ENCODE measurements at places on chromosomes 12 and 14.

DNA sequence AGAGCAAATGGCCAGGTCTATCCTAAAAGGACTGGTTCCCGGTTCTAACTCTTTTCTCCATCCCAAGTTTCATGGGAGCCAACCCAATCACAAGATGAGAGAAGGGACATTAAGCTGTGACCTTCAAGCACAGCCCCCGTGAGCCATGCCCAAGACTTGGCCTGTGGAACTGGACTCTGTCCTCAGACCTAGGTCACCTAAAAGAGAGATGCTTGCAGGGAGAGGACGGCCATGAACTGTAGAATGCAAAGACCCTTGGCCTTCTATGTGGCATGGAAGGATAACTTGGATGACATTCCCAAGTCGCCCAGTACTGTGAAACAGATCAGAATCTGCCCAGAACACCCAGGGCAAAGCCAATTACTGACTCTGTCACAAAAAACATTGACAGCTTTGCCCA, 263.5 kb downstream of the DPF3 start:
- DNase-seq: no peak

- DNase-seq: no peak
These were observed 617.6 kb downstream of the LRFN5 start for GRCh38 chr14:42224053-42224888.

DNA sequence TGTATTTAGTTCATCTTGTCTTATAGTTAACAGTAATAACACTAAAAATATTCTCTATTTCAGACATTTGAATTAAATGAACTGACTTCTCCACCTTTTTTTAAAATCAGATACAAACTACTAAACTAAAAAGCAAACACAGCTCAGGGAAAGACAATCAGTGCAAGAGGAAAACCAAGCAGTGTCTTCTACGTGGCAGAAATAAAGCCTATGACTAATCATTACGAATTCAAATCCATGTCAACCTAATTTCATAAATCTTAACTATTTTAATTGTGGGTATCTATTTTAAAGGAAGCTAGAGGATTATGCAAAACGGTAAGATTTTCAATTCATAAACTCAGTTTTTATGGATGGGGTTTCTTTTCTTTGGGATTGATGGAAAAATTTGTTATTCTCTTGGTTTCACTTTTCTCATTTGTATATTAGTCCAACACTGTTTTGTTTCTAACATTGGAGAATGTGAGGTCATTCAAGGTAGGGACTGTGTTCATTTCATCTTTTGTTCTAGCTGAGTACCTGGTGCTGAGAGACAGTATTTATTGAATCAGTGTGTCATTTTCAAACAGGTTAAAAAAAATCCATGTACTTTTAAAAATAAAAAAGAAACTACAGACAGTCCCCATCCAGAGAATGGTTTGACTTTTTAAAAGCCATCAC, 12.8 kb upstream of the PALS1 start:
- no peak for DNase-seq

- DNase-seq: peak; percentile 74
These were observed 1.3 kb downstream of the ESYT1 start for GRCh38 chr12:56129206-56129941.

DNA sequence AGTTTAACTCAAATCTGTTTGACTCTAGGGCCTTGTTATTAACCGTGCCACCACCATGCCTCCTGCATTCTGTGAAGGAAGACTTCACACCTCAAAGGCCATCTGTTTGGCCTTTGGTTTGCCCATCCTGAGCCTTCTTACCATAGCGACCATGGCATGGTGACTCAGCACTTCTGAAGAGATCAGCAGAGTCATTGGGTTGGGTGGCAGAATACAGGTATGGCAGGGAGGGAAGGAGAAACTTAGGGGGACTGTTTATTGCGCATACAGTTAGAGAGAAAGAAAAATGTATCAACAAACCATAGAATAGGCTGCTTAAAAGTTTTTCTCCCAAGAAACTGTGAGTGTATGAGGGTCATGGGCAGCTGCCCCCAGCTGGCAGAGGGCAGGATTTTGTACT, 49.2 kb downstream of the DAD1 start:
- DNase-seq: no peak

DNA sequence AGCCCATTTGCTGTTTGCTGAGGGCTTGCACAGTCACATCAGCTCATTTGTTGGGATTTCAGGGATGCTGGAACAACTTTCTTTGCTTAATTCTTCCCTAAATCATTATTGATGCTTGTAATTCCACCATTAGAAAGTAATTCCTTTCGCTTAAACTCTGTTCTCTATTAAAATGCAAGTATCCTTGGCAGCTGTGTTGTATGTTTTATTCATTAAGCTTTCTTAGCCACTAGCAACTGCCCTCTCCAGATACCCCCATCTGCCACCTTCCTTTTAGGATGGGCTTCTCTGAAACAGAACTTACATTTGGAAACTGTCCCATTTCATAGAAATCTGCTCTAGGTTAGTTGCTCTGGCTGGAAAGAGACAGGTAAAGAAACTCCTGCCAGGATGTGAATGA, 43.7 kb downstream of the ADCK1 start:
- no peak for DNase-seq

All from CD8-positive, alpha-beta memory T cell (primary cell).